CD8-positive, alpha-beta memory T cell (primary cell): ENCODE measurements at places on chromosomes 5 and 9. TPM values are rescaled to one million over a fixed set of nuclear protein-coding genes. Genes with fewer than 3 reads are reported as not detected.

- no peak overlapping the region for H3K27ac ChIP-seq
- H3K27me3 ChIP-seq: no peaks in the 10 kb centered on the region
- no peak for DNase-seq
- H3K4me1 ChIP-seq: peaks cover 16% of the 10 kb centered on the region
Observed at GRCh38 chr9:77953590-77953989, 78.0 kb downstream of the GNAQ start.

- no peaks in the 10 kb centered on the region for H3K36me3 ChIP-seq
- H3K27me3 ChIP-seq: no peaks in the 10 kb centered on the region
- no peak for DNase-seq
- no peaks in the 10 kb centered on the region for H3K4me1 ChIP-seq
- no peak overlapping the region for H3K27ac ChIP-seq
- no peak overlapping the region for H3K4me3 ChIP-seq
Observed at GRCh38 chr9:127106466-127106855, 16.0 kb downstream of the ANGPTL2 start.

DNA sequence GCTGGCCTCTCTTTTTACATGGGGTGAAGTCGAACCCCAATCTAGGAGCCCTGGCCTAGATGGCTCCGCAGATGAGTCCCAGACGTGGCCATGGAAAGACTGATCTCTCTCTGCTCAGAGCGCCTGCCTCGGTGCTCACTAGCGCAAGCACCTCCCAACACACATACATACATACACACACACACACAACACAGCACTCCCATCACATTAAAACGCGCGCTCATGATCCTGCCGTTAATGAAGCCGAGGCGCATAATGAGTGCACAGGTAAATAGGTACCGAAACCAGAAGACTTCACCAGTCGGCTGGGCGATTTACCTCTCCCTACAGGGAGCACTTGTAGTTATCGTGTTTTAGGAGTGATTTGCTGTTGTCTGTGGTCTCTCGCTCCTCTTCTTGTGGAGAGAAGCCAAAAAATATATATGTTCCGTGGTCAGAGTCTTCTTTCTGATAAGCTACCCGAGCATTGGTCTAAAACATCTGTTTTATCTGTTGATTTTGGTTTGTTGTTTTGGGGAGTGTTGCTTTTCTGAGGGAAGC, 207.7 kb downstream of the MEF2C start:
- DNase-seq: no peak
- H3K27ac ChIP-seq: no peak overlapping the region
- peak overlapping the region; percentile 34 for H3K4me3 ChIP-seq

- no peaks in the 10 kb centered on the region for H3K36me3 ChIP-seq
- no peak for DNase-seq
- peaks cover 8% of the 10 kb centered on the region for H3K27me3 ChIP-seq
Observed at GRCh38 chr5:6587171-6587570, 45.7 kb downstream of the NSUN2 start.

GRCh38 chr5:73358366-73358765, 90.2 kb downstream of the FOXD1 start:
- no peak overlapping the region for H3K27ac ChIP-seq
- H3K4me1 ChIP-seq: no peaks in the 10 kb centered on the region
- H3K27me3 ChIP-seq: no peaks in the 10 kb centered on the region

DNA sequence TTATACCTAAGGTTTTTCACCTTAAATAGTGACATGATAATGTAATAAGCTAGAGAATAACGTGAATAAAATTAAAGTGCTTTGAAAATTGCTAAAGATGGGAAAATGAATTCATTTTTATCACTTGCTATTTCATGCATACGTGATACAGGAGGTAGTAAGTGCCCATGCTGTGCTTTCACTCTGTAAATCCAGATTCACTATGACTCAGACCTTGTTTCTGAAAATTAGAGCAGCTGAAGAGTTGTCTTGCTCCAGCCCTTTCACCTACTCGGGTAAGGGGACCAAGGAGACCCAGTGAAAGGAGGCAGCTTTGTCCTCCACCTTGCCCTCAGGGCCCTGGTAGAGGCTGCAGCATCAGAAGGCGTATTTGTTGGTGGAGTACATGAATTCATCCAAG, 87.9 kb downstream of the ANKH start:
- H3K27me3 ChIP-seq: no peaks in the 10 kb centered on the region
- no peak overlapping the region for H3K4me3 ChIP-seq
- no peak for DNase-seq
- no peaks in the 10 kb centered on the region for H3K4me1 ChIP-seq
- no peak overlapping the region for H3K27ac ChIP-seq

- H3K4me1 ChIP-seq: no peaks in the 10 kb centered on the region
- DNase-seq: no peak
- no peaks in the 10 kb centered on the region for H3K36me3 ChIP-seq
- H3K4me3 ChIP-seq: no peak overlapping the region
- H3K27me3 ChIP-seq: no peaks in the 10 kb centered on the region
- no peak overlapping the region for H3K27ac ChIP-seq
Observed at GRCh38 chr9:18496256-18497000, 22.5 kb downstream of the ADAMTSL1 start.

GRCh38 chr9:38012767-38013450, 56.1 kb downstream of the SHB start:
- peaks cover 11% of the 10 kb centered on the region for H3K4me1 ChIP-seq
- H3K27me3 ChIP-seq: no peaks in the 10 kb centered on the region
- no peak overlapping the region for H3K27ac ChIP-seq
- no peak for DNase-seq
- H3K4me3 ChIP-seq: no peak overlapping the region
- no peaks in the 10 kb centered on the region for H3K36me3 ChIP-seq

DNA sequence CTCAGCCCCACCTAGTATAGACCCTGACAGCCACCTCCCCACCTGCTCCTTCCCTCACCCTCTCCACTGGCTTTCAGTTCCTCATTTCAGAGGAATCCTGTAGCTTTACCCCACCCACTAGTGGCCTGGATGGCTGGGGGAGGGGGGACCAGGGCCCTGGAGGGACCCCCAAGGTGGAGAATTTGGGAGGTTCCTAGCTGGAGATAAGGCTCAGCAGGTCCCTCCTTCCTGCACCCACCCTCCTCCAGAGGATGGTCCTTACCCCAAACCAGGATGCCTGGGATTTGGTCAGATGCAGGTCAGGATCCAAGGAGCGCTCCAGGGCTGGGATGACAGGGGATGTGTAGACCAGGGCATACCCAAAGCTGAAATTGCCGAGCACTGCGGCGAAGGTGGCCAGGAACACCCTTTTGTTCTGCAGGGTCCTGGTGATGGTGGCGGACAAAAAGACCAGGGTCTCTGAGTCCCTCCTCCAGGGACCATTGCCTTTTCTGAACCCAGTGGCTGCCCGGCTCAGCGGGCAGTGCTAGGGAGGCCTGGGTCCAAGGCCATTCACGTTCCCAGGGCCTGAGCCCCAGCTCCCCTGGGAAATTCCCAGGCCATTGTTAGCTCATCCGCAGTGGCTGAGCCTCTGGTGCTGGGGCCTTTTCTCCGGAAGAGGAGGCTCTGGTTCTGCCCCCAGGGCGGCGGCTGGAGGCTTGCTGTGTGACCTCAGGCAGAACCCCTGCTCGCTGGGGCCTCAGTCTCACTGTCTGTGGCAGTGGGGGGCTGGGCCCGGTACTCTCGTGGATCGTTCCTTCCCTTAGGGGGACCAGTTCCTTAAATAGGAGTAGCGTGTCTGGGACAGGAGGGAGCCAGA, 678 bp downstream of the SLC2A6 start:
- H3K4me1 ChIP-seq: peaks cover 6% of the 10 kb centered on the region
- peak; percentile 60 for DNase-seq

GRCh38 chr5:9831823-9832222, 201.7 kb upstream of the TAS2R1 start:
- no peaks in the 10 kb centered on the region for H3K27me3 ChIP-seq
- DNase-seq: no peak
- H3K36me3 ChIP-seq: no peaks in the 10 kb centered on the region

Gene FRMD3
- 0.62 TPM for total RNA-seq
